ENCODE measurements at places on chromosomes 2 and 18.

GRCh38 chr2:54497763-54498680, 41.9 kb downstream of the SPTBN1 start:
- DNase-seq: no peak

GRCh38 chr2:218806346-218806978, 24.5 kb downstream of the CYP27A1 start:
- peak; percentile 41 for DNase-seq

DNA sequence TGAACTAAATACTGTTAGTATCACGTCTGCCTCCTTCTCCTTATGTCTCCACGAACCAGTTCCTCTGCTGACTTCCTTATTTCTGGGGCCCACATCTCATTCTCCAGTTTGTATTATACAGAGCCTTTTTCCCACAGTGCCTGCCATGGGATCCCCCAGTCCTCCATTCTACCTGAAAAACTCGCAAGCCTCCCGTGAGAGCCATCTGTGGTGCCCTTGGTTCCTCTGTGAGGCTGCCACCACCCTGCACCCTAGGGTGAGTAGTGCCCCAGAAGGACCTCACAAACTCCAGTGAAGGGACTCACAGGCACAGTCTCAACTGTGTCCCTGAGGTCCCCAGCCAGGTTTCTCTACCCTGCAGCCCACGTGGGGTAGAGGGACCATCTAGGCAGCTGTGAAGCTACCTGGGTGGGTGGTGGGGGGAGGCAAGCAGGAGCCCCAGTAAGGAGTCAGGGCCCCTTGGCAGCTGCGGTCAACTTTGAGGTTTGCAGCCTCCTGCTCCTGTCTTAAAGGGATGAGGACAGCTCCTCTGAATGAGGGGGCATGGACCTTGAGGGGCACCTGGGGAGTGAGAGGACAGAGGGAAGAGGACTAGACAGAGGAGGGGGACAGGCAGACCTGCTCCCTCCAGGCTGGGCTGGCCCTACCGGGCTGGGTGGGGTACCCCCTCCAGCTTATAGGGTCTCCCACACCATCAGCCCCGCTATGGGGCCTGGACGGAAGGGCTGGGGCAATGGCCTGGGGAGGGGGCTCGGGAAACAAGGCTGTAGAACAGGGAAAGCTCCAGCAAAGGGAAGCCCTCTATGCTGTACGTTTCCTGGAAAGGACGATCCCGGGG, 1.0 kb downstream of the PSTPIP2 start:
- DNase-seq: no peak

- no peak for DNase-seq
These were observed 218.6 kb downstream of the IRS1 start for GRCh38 chr2:226581004-226581403.

DNA sequence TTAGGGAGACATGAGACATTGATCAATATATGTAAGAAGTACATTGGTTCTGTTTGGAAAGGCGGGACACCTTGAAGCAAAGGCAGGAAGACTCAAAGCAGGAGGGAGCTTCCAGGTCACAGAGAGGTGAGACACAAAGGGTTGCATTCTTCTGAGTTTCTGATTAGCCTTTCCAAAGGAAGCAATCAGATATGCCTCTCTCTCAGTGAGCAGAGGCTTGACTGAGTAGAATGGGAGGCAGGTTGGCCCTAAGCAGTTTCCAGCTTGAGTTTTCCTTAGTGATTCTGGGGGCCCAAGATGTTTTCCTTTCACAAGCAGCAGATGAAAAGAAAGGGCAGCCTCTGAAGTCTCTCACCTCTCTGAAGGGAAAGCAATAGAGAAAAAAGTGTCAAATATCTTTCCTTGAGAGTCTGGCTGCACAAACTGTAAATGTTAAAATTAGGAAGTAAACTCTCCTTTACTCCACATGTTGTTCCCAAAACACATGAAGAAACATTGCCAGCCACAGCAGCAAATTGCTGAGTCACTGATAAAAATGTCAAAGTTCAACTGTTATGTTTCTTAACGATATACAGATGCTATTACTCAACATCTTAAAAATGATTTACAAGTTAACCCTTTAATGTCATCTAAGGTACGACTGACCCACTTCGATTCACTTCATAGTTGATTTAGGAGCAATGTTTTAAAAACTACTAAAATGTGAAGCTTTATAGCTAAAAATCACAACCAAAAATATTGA, 40.3 kb downstream of the CYB5A start:
- DNase-seq: no peak

- no peak for DNase-seq
These were observed 640.7 kb upstream of the CRIM1 start for GRCh38 chr2:35714883-35715282.

DNA sequence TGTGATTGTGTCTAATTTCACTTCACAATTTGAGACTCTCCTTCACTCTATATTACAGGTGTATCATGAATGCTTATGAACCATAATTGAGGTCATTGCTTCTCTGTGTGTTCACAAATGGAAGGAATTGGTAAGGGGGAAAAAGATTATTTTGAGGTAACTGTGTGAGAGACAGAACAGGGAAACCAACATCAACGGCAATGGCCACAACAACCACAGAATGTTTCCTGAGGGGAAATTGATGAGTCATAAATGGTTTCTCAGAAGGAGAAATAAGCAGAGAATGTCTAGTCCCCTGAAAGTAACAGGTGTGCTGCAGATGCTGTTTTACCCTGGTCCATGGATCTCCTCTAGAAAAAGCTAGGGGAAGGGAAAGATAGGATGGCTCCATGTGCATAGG, 361.2 kb upstream of the GALNT5 start:
- peak; percentile 83 for DNase-seq

DNA sequence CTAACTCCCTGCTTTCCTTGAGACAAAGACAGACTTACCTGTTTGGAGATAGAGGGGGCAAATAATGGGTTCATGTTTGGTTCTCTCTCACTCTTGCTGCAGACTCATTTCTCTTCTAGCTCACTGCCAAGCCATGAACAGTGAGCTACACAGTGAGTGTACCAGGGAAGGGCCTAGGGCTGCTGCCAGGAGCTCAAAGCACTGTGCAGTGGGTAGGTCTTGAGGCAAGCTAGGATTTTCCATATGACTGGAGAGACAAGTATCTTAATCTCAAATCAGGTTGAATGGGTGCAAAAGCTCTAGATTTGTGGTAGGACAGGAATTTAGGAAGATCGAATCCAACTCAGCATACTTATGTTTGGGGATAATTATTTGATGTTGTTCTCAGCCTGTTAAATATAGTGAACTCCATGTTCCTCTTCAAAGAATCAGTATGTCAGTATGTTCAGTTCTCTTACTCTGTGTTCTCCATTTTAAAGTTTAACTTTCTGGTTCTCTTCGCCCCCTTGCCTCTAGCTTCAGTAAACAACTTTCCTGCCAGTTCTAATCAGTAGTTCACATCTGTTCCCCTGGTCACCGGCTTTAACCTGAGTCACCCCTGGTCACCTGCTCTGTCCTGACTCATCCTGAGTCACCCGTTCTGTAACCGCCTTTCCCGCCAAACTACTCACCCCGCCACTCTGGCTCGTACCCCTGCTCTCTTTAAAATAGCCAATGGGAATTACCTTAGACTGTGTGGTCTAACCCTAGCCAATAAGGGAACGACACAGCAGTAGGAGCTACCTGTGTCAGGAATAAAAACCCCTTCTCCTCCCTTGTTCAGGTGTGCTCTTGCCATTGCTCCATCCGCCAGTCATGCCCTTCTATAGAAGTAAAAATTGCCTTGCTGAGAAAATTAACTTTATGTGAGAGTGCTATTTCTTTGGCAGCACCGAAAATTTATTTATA, 21.9 kb downstream of the SLC25A52 start:
- DNase-seq: no peak

GRCh38 chr18:42480441-42480840, 525.4 kb downstream of the PIK3C3 start:
- DNase-seq: no peak

- no peak for DNase-seq
These were observed 84.9 kb downstream of the EFEMP1 start for GRCh38 chr2:55838653-55839052.

DNA sequence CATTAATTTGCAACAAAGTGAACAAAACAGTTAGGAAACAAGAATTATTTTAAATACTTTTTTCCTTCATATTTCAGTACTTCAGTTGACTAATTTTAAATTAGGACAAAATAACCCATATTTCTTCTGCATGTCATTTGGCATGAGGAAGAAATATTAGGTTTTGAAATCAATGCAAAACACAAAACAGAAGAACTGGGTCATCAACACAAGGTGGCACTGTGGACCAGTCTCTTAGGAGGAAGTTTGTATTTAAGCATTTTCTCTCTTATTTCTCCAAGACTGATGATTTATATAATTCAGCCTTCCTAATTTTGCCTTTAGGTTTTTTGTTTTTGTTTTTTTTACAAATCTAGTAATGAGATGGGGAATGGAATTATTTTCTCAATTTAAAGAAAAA, 352.8 kb upstream of the KCNH7 start:
- peak; percentile 1 for DNase-seq

DNA sequence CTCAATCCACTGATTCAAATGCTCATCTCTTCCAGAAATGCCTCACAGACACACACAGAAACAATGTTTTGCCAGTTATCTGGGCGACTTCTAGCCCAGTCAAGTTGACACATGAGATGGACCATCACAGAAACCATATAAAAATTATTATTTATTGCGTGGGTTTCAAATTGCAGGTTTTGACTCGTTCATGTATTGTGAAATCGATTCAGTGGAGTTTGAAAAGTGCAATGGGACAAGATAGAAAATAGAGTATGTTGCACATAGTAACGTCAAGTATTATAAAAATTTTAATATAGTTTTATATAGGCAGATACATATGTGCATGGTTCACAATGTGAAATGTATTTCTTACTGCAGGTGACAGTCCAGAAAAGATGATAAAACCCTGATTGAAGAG, 100.8 kb downstream of the MRPS9 start:
- DNase-seq: no peak

GRCh38 chr2:112154246-112155117, 16.3 kb downstream of the FBLN7 start:
- DNase-seq: no peak

DNA sequence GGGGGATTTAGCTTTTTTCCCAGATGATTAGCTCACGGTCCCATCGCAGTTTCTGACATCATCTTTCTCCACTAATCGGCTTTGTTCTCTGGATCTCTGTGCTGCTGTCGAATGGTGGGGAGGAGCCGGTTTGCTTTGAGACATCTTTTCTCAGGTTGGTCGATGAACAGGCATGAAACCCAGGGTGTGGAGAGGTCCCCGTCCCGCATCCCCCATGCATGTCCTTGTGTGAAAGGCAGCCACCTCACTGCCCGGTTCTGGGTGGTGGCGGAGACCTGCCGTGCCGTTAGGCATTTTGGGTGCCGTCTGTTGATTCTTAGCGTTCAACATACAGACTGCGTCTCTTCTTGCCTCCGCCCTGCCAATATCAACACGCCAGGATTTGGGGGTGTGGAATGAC, 57.8 kb downstream of the CTDP1 start:
- DNase-seq: no peak

DNA sequence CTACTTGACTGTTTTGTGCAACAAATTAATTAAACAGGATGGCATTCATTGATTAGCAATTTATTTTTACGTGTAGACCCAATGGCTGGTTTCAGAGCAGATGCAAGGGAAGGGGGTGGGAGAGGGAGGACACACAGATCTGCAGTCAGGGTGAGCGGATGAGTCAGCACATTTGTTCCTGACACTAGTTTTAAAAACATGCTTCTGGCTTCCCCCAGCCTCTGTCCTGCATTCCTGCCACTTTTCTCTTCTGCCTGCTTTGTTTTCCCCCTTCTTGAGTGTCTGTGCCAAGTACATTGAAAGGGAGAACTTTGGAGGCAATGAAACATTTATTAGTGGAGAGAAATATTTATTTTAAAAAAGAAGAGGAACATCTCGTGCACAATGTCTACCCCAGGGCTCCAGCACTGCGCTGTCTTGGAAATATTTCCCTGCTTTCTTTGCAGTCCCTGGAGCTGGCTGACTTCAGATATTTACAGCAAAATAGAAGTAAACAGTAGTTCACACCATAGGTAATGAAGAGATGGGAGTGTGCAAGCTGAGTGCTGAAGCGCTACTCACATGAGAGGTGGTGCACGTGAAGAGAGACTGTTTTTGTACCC, 52.2 kb downstream of the NRP2 start:
- DNase-seq: no peak

GRCh38 chr2:64267699-64268098, 123.5 kb upstream of the PELI1 start:
- DNase-seq: no peak

- DNase-seq: no peak
These were observed 34.9 kb upstream of the PTPN4 start for GRCh38 chr2:119724656-119725485.

GRCh38 chr18:80200932-80201672, 46.2 kb downstream of the PARD6G start:
- DNase-seq: no peak

GRCh38 chr2:45496869-45497268, 114.2 kb downstream of the SRBD1 start:
- no peak for DNase-seq

- DNase-seq: no peak
These were observed 254.1 kb downstream of the IKZF2 start for GRCh38 chr2:212897296-212897695.

DNA sequence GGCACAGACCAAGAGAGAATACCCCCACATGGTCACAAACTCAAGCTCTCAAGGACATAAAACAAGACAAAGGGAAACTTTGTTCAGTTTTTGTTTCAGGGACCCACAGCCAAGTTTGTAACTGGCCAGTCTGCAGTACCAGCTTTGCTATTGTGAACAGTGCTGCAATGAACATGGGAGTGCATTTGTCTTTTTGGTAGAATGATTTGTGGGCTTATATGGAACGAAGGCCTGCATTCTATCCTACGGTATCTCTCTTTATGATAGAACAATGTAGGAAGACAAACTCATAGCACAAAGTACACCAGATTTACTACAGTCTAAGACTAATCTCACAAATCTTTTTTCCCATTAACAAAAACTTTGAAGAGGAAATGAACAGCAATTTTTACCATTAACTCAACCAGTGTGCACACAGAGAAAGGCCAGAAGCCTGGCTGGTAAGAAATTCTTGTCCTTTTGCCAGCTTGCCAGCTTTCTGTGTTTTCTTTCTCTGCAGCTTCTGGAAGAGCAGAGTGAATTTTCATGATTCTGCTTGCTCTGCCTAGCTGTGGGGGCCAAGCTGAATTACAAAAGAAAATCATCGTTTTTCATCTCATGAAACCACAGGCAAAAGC, 37.1 kb upstream of the FEZ2 start:
- no peak for DNase-seq

DNA sequence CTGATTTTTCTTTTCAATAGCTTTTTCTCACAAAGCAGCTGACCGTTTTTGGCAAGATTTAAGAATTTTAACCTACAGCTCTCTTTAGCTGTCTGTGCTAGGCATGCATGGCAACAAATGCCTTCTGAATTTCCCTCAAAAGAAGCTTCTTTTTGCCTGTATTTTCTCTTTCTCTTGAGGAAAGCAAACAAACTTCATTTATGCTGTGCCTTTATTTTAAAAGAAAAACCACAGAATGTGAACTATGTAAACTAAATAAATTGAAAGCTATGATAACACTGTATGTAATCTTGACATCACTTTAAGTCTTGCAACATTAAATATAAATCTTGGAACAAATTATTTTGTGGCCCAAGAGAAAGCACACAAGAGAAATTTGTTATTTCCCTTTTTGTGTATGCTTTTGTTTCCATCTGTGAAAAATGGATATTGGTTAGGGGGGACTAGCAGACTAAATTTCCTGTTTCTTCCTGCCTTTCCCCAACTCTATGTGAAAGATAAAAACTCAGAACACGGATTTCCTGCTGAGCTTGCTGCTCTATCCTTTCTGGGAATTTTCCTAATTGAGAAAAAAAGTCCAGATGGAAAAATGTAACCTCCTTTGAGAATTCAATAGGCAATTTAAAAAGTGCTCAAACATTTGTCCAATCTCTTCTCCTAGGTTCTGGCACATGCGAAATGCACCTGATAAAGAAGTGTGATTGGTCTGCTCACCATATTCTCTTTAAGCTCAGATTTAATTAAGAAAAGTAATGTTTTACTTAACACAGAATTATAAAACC, 20.9 kb upstream of the TFPI start:
- DNase-seq: no peak
